Stimulated activated CD8-positive, alpha-beta memory T cell treated with anti-CD3 and anti-CD28 coated beads, Interleukin-12 subunit alpha, Interleukin-12 subunit beta, amount 100 ng/mL, for 4 hours (primary cell): ENCODE measurements at places on chromosomes 2 and 18.

DNA sequence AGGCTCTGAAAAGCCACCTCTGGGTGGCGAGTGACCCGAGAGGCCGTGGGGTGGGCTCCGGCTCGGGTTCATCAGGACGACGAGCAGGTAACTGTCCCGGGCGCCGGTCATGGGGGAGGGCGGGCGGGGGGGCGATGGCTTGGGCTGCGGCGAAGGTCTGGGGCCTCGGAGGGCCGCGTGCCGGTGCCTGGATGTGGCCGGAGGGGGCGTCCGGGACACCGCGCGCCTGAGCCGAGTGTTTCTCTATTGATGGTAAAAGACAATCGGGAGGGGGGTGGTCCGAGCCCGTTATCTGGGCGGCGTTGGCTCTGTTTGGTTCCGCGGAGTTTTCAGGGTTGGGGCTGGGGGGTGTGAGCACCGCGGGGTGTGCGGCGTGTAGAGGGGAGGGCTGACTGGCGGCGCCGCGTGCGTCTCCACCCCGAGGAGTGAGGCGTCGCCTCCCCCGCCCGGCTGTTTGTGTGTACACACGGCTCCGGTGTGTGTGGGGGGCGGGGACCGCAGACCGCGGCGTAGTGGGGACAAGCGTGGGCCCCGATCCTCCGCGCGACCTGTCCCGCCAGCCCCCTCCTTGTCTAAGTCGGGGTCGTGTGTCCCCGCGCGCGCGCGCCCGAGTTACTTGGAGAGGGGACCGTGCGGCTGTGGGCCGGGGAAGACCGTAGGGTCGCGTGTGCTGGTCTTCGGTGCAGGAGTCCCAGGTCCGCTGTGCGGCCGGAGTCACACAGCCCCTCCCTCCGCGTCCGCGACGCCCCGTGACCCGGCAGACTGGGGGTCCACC lies 1.6 kb downstream of the CTIF start:
- peak; percentile 43 for DNase-seq

- no peak for DNase-seq
These were observed 145.2 kb downstream of the CELF4 start for GRCh38 chr18:37420315-37420880.

- no peak for DNase-seq
These were observed 85.0 kb downstream of the TRIP12 start for GRCh38 chr2:229836847-229837246.

- DNase-seq: peak; percentile 51
These were observed 6.5 kb downstream of the PTMA start for GRCh38 chr2:231714639-231715498.

DNA sequence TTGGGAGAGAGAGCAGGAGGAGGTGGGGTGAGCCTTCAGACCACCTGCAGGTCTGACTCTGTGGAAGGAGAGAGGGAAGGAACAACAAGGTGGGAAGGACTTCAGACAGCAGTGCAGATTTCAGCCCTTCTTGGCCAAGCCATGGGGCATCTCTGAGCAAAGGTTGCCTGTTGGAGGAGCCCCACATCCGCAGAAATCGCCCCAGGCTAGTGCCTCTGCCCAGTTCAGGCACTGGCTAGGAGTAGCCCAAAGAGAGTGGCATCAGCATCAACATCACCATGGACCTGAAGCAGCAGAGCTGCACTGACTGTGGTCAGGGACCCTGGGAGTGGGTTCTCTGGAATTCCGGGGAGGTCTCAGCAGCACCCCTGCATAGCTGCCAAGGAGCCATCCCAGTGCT lies 10.2 kb downstream of the GPR55 start:
- DNase-seq: no peak

DNA sequence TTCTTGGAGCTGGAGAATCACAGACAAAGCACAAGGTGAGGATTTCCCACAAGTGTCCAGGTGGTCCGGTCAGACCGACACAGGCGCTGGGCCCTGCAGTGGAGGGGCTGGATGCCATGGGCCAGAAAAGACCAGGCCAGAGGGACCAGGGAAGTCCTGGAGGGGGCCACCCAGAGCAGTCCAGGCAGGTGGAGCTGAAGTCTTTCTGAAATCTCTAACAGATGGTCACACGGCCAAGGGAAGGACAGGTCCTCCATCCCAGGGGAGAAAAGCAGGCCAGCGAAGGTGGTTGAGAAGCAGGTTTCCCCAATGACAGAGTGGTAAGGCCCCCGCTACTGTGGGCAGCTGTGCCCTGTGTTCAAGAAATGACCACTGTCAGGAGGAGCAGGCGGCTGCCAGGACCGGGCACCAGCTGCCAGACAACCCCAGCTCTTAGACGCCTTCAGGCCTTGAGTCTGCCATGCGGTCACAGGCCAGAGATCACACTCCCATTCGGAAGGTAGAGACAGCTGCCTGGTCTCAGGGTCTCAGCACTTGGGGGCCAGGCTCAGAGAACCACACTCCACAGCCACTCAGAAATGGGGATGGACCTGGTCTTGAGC lies 25.9 kb downstream of the HS1BP3 start:
- DNase-seq: no peak
